Activated T-cell treated with anti-CD3 and anti-CD28 coated beads, Interleukin-2, amount 50 U/mL, for 24 hours (primary cell): ENCODE measurements at places on chromosomes 12 and 14.

DNA sequence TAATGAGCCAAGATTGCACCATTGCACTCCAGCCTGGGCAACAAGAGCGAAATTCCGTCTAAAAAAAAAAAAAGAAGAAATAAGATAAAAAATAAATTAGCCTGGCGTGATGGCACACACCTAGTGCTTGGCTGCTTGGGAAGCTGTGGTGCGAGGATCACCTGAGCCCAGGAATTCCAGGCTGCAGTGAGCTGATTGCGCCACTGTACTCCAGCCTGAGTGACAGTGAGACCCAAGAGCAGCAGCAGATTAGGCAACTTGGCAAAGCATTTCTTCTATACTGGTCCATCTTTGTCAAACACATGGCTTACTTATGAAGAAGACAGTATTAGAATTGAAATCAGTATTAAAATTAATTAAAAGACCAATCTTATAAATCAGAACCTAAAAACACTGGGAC is 6.3 kb downstream of the GON7 start:
- DNase-seq, result no peak

DNA sequence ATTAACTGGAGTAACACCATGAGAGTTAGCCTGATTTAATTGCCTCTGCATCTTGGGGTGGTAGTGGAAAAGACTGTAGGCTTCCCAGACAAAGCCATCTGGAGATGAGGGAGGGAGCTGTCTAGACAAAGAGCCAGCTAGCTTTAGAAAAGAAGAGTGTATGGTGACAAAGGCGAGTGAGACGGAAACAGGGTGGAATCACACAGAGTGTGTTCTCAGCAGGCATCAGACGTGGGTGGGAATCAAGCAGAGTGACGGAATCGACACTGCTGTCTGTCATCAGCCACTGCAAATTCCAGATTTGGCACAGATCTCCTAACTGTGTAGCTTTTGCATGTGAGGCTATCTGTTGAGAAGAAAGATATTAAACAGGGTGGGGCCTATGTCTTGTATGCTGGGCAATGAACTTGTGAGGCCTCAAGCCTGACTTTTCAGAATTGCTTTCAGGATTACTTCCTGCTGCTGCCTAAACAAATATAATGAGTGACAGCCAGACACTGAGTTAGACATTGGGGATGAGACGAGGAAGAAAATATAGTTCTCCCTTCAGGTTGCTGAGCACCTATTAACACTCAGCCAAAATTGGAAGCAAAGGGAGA is 236.5 kb upstream of the GRIP1 start:
- DNase-seq, result no peak

DNA sequence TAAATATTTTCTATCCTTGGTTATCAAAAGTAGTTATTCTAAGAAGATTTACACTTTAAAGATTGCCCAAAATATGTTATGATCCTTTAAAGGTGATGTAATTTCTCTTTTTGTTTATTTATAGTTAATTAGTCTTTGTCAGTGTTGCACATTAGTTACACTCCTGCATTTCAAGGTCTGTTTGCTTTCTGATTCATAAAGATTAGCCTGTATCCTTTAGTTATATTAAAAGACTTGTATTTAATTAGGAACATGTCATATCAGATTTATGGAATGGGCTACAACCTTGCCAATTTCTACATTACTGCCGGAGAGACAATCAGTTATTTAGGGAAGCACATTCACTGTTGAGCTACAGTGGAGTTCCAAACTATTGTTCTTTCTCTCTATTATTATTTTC is 3.5 kb downstream of the EPYC start:
- no peak for DNase-seq

DNA sequence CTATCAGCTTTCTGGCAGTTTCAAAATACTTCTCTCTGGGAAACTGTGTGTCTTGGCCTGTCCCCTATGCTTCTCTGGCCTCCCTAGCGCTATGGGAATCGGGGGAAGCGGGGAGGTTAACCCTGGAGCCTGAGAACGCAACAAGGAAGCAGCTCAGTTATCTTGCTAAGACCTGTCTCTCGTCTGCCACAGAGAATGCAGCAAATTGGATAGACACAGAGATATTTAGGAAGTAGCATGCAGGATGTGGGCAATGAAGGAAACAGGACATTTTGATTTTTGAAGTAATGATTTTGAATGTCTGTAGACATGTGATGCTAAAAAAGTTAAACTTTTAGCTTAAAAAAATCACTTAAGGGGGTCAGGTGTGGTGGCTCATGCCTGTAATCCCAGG is 6.6 kb upstream of the CALCOCO1 start:
- DNase-seq, result no peak

- DNase-seq, result peak; percentile 41
Observed at GRCh38 chr12:123483602-123484248, 25.8 kb downstream of the SNRNP35 start.

GRCh38 chr14:31068235-31068634 is 42.1 kb upstream of the STRN3 start:
- DNase-seq, result no peak

GRCh38 chr12:2259369-2259768 is 206.6 kb downstream of the CACNA1C start:
- DNase-seq, result no peak

- no peak for DNase-seq
Observed at GRCh38 chr12:42780671-42781070, 191.1 kb upstream of the PRICKLE1 start.

GRCh38 chr14:68951035-68951797 is 27.9 kb downstream of the ACTN1 start:
- no peak for DNase-seq

DNA sequence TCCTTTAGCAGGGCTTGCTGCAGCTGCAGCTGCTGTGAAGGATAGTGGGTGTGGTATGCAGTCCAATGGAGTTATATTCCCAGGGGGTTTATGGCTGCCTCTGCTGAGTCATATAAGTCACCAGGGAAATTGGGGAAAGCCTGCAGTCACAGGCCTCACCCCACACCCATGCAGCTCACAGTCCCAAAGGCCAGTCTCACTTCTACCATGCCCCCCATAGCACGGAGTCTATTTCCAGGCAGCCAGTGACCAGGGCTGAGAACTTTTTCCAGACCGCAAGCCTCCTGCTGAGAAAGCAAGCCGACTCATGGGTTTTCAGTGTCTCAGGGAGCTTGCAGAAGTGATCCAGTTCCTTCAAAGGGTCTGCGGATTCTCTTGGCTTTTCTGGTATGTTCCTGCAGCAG is 322.4 kb upstream of the CLEC14A start:
- no peak for DNase-seq

- DNase-seq, result no peak
Observed at GRCh38 chr12:116441292-116441691, 117.9 kb upstream of the MAP1LC3B2 start.

- no peak for DNase-seq
Observed at GRCh38 chr12:74889563-74890236, 319.9 kb downstream of the KCNC2 start.

DNA sequence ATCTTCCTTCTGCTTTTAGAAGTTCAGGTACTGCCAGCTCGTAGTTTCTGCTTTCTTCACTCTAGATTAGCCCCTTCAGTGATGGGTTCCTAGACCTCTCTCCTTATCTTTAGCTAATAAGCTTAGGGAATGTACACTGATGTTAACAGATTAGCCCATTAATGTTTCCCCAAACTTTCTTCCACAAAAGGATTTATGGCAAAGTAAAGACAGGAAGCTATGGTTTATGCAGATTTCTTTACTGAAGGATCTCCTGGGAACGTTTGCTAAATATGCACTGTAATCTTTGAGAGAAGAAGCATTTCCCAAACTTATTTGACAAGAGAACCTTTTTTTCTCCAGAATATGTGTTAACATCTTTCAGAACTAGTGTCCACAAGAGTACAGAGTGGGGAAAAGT is 4.2 kb downstream of the SOCS4 start:
- no peak for DNase-seq

DNA sequence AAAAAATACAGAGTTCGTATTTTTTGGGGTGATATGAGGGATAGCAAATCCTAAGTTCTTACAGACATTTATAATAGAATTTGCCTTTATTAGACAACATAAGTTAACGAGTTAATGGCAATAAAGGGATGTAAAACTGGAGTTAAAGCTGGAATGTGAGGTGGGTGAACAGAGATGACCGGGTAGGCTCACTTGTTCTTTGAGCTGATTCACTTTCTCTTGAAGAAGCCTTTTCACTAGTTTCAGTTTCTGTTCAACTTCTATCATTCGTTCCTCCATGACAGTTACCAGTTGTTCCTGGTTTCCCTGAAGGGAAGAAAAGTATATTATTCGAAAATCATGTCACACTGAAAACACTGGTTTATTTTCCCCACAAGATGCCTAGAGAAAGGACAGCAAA is 57.7 kb upstream of the SAV1 start:
- no peak for DNase-seq

- DNase-seq, result no peak
Observed at GRCh38 chr12:104423273-104423672, 33.5 kb upstream of the CHST11 start.

DNA sequence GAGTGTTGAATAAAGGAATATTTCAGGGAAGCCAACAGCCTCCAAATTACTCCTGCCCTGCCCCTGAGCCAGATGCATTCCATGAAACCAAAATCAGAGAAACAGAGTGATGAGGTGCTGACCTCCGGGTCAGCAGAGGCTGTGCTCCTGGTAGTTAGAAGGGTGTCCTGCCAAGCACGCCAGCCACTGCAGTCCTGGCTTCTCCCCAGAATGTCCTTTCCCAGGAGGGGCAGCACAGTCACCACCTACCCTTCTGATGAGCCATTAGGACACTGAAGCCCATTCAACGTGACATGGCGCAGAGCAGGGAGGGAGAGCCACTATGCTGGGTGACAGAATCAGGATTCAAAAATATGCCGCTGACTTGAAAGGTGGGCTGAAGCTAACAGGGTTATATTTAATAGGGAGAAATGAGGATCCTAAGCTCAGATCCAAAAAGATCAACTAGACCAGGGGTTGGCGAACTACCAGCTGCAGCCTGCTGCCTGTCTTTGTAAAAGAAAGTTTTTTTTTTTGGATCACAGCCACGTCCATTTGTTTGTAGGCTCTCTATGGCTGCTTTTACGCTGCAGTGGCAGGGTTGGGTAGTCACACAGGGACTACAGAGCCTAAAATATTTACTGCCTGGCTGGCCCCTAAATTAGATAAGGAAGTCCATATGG is 34.5 kb upstream of the PLEK2 start:
- no peak for DNase-seq

DNA sequence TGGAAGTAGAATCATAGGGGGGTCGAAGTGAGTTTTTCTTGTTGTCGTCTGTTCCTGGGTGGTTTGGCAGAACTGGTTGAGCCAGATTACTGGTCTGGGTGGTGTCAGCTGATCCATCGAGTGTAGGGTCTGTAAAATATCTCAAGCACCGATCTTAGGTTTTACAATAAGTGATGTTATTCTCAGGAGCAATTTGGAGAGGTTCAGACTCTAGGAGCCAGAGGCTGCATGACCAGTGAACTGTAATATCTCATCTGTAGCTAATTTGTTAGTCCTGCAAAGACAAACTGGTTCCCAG is 9.7 kb upstream of the SERPINA1 start:
- no peak for DNase-seq

GRCh38 chr12:100845095-100845494 is 50.5 kb downstream of the ANO4 start:
- DNase-seq, result no peak

- DNase-seq, result no peak
Observed at GRCh38 chr12:39627914-39628313, 8.3 kb upstream of the ABCD2 start.

- DNase-seq, result no peak
Observed at GRCh38 chr14:70782361-70782760, 27.0 kb downstream of the MAP3K9 start.

GRCh38 chr14:105682956-105683570 is 156.7 kb downstream of the TMEM121 start:
- DNase-seq, result peak; percentile 29

- DNase-seq, result no peak
Observed at GRCh38 chr14:77543240-77543551, 44.6 kb upstream of the ISM2 start.

DNA sequence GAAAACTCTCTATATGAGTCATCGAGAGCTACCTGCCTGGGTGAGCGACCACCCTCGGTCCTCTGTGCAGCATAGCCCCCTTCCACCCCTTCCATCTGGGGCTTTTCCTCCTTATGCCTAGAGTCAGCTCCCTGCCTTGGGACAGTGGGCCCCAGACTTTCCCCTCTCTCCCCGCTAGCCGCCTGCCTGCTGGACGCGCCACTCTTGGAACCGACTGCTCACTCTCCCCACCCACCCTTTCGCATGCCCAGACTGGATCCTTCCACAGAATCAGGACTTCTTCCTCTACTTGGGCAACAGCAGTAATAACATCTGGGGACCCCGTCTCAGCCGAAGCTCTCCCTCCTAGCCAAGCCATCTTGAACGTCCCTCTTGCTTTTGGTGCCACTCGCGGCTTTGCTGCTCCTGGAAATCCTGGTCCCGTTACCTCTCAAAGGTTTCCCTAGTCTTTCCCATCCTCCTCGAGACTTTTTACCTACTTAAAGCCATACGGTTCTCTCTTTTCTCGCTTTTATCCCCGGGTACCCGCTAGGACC is 671 bp downstream of the ESYT1 start:
- DNase-seq, result no peak

- no peak for DNase-seq
Observed at GRCh38 chr14:69848903-69849391, 30.3 kb upstream of the SMOC1 start.

- DNase-seq, result no peak
Observed at GRCh38 chr12:9636851-9637206, 29.1 kb upstream of the KLRB1 start.

DNA sequence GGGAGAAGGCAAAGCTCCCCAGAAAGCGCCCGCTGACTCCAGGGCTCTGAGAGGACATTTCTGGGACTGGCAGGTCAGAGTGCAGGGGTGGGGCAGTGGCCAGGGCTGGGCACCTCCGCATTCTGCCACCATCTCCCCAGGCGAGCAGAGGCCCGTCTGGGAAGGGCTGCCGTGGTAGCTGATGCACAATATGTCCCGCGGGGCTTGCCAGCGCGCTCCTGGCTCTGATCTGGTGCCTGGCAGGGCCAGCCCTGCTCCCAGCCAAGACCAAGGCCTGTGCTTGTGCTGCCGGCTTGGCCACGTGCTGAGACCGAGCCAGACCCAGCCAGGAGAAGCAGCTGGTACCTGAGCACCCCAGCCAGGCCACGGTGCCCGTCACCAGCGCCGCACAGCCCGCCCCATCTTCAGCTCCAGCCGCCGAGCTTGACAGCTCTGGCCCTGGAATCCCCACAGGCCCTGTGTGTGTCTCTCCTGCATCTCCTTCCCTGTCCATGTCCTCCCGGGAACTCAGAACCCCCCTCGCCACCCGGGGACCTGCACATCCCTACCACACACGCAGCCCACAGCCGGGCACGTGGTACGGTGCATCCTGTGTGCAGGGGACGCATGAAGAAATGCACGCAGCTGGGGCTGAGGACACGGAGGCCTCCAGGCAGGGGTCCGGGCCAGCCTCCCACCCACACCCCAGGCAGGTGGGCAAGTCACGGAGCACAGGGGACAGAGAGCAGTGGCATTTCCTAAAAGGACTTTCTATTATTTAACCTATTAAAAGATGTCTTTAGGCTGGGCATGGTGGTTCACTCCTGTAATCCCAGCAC is 68.6 kb upstream of the C14orf180 start:
- no peak for DNase-seq

DNA sequence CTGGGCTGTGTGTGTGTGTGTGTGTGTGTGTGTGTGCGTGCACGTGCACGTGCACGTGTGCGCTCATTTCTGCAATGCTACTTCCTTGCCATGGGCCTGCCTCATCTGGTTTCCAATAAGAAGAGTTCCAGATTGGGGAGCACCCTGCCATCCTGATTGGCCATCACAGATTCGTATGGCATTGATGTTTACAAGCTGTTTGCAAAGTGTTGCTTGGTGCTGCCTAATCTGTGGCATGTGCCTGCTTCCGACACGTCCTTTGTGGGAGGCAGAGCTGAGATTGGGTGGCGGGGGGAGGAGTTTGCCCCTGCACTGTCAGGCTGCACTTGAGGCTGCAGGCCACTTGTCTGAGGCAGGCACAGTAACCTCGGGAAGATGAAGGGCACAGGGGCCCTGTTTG is 39.2 kb downstream of the SAMD4A start:
- DNase-seq, result no peak
